ENCODE measurements at places on chromosomes 5 and 9. TPM values are rescaled to one million over a fixed set of nuclear protein-coding genes. Genes with fewer than 3 reads are reported as not detected.

SPARC gene
- total RNA-seq: 3,181 TPM

INSL6 gene
- not detected for total RNA-seq

PTGS1 gene
- total RNA-seq: 2.8 TPM

TTLL11 gene
- total RNA-seq: 6.7 TPM

CTSV gene
- total RNA-seq: 0.26 TPM

PCDHB8 gene
- 0.52 TPM for total RNA-seq

SGCD gene
- total RNA-seq: 71.9 TPM

PLPP7 gene
- 9.6 TPM for total RNA-seq

LMBRD2 gene
- 18.6 TPM for total RNA-seq

CD274 gene
- total RNA-seq: 0.65 TPM

OR1J2 gene
- total RNA-seq: 0.32 TPM

Measured in articular chondrocyte of knee joint (primary cell).